Neural progenitor cell (in vitro differentiated cells): ENCODE measurements at places on chromosomes 1 and 21.

DNA sequence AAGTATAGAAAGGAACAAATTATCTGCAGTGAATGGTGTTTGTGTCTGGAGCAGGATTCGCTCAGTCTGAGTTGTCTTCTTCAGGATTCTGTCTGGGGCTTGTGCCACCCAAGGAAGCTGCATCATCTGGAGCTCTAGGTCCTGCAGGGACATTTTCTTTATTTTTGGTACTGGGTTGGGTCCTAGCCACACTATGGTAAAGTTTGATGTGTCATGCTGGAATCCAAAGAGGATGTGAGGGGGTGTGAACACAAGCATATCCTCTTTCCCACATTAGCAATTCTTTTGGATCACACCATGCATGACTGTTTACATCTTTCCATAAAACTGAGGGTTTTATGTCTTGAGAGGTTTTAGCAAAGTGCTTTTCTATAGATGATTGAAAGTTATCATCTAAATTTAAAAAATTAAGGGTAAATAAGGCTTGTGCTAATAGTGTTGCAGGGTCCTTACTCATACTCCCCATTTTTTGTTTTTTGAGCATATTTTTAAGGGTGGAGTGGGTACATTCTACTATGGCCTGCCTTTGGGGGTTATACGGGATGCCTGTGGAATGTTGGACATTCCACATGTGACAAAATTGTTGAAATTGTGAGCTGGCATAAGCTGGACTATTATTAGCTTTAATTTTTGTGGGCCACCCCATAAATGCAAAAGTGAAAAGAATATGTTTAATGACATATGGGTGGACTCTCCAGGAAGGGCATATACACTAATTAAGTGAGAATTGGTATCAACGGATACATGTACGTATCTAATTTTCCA lies 152.0 kb upstream of the HMCN1 start:
- DNase-seq: no peak

- DNase-seq: no peak
Measured at GRCh38 chr1:209063767-209064659, 519.5 kb upstream of the CAMK1G start.

DNA sequence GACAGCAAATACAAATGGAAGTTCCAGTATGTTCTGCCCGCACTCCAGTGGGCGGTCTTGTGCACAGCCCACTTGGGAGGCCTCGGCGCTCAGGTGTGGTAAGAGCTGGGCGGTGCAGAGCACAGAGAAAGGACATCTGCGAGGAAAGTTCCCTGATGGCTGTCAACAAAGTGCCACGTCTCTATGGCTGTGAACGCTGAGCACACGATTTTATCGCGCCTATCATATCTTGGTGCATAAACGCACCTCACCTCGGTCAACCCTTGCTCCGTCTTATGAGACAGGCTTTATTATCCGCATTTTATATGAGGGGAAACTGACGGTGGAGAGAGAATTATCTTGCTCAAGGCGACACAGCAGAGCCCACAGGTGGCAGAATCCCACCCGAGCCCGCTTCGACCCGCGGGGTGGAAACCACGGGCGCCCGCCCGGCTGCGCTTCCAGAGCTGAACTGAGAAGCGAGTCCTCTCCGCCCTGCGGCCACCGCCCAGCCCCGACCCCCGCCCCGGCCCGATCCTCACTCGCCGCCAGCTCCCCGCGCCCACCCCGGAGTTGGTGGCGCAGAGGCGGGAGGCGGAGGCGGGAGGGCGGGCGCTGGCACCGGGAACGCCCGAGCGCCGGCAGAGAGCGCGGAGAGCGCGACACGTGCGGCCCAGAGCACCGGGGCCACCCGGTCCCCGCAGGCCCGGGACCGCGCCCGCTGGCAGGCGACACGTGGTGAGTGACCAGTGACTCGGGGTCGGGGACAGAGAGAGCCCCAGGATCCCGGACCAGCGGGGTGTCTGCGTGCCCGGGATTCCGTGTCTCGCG lies at the start of gene IL12RB2:
Gene IL12RB2, plus strand, starts transcription at position 623 of the 810 bp plus-strand sequence. CDS start 12,496 bp downstream, outside the sequence.
- DNase-seq: peak; percentile 81

GRCh38 chr1:27968692-27969091 lies 8.9 kb downstream of the XKR8 start:
- DNase-seq: no peak

DNA sequence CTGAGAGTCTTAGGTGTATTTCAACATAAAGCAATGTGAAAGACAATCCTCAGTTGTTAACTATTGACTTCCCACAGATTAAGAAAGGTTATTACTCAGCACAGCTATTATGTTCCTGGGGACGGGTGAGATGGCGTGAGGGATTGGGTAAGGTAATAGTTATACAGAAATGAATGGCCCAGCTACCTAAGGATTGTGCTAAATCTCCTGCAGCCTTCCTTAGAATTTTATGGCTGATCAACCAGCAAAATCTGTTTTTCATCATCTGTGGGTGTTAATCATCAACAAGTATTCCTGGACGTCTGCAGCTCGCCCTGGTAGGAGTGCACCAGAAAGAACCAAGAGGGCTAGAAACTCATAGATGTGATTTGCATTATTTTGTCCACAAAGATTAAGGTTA lies 146.0 kb upstream of the IVNS1ABP start:
- no peak for DNase-seq

DNA sequence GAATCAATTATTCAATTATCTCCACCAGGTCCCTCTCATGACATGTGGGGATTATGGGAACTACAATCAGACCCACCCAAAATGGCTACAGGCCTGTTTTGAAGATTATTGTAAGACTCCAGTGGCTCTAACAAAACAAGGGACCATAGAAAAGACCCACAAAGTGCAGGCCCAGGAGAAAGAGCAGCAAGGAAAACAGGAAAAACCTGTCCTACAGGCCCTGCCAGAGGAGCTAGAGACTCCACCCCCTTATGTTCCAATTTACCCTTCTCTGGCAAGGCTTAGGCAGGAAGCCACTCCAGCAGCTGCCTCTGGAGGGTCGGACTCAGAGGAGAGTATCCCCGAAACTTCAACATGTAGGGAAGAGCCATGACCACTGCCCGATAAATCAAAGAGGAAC lies 96.5 kb downstream of the LIPI start:
- DNase-seq: no peak

GRCh38 chr1:156860113-156860627 lies 495 bp upstream of the NTRK1 start:
- DNase-seq: peak; percentile 88

- DNase-seq: no peak
Measured at GRCh38 chr1:88191917-88192316, 492.2 kb upstream of the PKN2 start.

DNA sequence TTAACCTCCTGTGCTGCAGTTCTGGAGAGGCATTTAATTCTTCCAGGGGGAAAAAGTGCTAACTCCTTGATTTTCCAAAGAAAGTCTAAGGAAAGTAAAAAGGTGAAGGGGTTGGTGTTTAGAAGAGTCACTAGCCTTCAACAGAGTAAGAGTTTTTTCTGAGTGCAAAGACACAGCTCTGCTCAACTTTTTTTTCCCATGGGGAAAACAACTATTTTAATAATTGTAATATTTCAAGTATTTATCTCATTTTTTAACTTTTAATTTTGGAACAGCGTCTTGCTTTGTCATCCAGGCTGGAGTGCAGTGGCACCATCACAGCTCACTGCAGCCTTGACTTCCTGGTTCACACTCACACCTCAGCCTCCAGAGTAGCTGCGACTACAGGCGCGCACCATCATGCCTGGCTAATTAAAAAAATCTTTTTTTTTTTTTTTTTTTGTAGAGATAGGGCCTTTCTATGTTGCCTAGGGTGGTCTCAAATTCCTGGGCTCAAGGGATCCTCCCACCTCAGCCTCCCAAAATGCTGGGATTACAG lies 202.6 kb downstream of the APP start:
- no peak for DNase-seq

DNA sequence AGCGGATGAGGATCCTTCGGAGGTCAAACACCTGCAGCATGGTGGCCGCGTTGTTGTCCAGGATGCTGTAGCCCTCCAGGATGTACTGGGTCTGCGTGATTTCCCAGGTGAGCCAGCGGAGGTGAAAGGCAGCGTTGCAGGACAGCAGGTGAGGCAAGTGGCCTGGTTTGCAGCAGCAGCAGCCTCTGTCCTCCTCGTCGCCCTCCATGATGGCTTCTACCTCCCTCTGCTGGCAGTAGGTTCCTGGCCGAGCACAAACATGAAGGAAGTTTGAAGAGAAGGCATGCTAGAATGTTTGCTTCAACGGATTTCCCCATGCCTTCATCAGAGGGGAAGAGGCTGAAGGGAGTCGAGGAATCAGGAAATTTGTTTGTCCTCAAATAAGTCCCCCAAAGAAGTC lies 74.7 kb downstream of the NTPCR start:
- DNase-seq: peak; percentile 64

- DNase-seq: no peak
Measured at GRCh38 chr1:39262802-39263201, 58.3 kb downstream of the MACF1 start.

DNA sequence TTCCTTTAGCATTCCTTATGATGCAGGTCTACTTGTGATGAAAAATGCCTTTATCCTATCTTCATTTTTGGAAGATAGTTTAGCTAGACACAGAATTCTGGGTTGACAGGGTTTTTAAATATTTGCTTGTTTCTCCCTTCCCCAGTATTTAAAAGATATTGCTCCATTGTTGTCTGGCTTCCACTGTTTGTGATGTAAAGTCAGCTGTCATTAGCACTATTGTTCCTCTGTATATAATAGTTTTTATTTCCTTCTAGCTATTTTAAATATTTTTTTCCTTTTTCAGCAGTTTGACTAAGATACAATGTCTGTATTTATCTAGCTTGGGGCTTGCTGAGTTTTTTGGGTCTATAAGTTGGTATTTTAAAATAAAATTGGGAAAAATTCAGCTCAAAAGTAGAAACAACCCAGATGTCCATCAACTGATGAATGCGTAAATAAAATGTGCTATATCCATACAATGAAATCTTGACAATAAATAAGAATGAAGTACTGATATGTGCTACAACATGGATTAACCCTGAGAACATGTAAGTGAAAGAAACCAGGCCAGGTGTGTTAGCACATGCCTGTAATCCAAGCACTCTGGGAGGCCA lies 11.2 kb downstream of the IFT25 start:
- no peak for DNase-seq

DNA sequence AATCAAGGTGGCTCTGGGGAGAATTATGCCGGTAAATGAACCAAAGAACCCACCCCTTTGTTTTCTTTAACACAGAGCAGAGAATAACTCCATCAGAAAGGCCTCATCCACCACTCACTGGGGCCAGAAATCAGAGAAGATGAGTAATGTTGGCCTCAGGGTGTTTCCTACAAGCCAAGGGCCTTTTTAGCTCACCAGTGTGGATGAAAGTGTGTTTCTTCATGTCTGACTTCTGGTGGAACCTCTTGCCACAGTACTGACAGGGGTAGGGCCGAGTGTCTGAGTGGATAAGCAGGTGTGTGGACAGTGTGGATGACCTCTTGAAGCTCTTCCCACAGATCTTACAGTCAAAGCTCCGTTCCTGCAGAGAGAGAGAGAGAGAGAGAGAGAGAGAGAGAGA lies 8.3 kb downstream of the GFI1 start:
- DNase-seq: no peak

DNA sequence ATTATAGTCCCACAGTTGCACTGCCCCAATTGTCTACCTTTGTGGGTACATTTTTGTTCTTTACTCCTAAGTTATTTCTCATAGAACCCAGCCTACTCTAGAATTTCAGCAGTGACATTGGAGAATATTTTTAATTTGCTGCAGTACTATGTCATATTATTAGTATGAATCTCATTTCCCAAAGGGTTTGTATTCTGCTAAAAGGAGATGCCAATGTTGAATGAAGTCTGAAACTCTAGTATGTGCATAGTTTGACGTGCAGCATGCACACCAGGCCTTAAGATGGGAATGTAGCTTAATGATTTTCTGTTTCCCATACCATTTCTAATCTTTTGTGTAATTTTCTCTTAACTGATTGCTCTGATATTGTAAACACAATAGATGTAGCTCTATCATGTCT lies 10.5 kb upstream of the C1orf105 start:
- no peak for DNase-seq

DNA sequence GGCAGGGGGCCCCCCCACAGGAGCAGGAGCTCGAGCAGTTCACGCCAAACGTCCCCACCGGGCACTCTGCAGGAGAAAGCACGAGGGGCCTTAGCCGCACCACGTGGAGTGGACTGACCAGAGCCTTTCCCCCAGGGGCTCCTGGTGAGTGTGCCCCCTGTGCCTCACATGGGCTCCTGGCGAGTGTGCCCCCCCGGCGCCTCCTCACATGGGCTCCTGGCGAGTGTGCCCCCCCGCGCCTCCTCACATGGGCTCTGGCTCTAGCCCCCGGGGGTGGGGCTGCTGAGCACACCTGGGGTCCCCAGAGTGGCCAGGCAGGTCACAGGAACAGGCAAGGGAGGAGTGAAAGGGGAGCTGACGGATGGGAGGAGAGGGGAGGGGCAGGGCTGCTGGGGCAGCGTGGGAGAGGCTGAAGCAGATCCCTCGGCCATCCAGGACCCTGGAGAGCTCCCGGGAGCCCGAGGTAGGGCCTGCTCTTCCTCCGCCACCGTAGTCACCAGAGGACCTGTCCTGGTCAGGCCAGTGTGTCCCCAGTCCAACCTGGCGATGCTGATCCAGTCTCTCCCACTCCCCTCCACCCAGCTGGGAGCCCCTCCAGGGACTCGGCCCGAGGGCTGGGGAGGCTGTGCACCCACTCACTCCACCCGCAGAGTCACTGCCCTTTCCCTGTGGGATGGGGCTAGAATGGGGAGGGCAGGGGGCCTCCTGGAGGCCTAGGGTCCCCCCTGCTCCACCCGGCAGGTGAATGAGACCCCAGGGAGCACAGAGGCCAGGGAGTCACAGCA lies 47.6 kb downstream of the ARHGEF16 start:
- peak; percentile 92 for DNase-seq

DNA sequence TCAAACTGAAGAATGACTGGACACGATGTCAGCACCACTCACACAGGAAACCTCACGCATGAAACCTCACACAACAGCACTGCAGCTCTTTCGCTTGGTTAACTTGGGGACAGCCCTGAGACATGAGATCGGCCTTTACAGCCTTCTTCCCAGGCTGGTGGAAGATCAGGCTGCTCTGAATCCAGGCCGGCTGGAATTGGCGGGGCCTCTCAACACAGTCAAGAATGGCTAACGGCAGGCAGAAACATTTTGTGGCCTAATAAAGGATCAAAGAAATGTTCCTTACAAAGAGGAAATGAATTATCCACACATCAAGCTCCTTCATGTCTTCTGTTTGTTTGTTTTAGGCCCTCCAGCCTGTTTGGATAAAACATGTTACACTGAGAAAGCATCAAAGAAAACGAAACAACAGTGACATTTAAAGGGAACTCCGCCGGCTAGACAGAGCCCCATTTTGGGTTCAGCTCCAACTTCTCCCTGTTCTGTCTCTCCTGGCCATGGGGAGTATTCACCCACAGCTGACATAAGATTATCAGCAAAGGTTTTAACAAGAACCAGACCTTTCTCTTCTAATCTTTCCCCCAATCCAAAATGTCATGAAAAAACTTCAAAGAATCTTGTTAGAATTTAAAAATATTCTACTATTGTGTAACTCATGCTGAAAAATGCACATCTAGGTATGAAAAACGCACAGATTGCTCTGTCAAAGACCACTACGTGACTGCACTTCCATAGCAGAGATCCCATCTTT lies 131.2 kb downstream of the SLC45A1 start:
- DNase-seq: no peak

DNA sequence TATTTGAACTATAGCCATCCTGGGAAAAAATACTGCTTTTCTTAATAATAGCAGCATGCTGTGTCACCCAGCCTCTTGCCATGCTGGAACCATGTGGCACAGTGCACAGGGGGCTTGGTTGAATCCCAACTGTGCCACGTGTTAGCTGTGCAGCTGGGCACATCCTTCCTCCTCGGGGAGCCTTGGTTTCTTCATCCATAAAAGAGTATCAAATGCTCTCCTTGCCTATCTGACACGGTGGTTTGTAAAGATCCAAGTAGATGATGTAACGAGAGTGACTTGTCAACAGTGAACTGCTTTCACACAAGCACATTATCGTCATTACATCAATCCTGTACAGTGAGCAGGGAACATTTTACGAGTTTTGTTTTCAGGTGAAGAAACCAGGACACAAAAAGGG lies 24.4 kb downstream of the VASH2 start:
- no peak for DNase-seq
